ENCODE measurements at places on chromosomes 5 and 9.

- DNase-seq: no peak
Observed at GRCh38 chr5:58335518-58335917, 124.4 kb downstream of the PLK2 start.

DNA sequence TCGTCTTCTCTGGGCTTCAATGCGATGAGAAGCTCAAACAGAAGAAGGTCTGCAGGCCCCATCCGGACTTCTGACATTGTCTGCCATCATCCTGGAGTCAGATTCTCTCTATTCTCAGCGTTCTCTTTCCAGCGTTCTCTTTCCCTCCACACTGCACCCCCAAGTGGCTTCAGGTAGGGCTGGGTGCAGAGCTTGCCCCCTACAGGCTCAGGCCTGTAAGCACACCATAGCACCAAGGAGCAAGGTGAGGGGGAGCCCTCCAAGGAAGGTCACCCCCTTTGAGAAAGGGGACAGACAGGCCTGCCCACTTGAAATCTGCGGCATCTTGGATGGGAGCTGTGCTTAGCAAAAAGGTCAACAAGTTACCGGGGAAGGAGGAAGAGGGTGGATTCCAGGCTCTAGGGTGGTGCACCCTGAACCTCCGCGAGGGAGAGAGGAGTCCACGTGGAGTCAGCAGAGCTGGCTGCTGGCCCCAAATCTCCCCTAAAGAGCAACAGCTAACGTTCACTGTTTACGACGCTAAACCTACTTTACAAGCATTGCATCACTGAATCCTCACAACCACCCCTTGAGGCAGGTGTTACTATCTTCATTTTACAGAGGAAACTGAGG is 27.5 kb downstream of the GPX3 start:
- peak; percentile 30 for DNase-seq

DNA sequence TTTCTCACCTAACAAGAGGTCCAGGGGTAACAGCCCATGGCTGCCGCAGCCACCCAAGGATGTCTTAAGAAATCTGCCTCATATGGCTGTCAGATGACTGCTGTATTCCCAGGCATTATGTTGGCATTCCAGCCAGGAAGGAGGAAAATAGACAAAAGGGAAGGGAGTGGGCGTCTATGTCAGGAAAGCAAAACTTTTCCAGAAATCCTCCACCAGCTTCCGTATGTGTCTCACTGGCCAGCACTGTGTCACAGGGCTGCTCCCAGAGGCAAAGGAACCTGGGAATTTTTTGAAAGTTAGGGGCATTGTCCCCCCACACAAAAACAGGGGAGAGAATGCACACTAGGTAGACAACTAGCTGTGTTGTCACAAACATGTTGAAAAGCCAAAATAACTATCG is 7.3 kb downstream of the BHMT2 start:
- DNase-seq: no peak

DNA sequence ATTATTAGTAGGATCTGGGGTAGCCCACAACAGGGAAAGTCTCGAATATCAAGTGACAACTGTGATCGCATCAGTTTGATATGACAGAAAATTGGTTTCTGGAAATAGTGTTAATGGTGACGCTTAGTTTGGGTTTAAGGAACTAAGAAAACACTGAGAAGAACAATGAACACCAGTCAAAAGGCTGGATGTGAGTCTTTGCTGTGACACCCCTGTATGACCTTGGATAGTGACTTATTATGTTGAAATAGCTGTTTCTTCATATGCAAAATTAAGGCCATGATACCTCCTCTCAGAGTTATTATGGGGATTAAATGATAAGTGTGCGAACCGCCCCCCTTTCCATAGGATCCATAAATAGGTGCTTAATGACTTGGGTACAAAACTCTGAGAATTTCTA is 926 bp downstream of the DNAJC25 start:
- DNase-seq: no peak

DNA sequence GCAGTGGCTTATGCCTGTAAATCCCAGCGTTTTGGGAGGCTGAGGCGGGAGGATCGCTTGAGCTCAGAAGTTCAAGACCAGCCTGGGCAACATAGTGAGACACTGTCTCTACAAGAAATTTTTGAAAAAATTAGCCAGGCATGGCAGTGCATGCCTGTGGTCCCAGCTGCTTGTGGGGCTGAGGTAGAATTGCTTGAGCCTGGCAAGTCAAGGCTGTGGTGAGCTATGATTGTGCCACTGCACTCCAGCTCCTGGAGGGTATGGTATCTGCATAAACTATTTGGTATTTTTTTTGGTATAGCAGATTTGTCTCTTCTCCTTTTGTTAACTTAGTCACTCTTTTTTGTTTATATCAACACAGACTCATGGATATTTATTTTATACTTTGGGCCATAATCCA is 61.5 kb upstream of the TEX48 start:
- DNase-seq: no peak

DNA sequence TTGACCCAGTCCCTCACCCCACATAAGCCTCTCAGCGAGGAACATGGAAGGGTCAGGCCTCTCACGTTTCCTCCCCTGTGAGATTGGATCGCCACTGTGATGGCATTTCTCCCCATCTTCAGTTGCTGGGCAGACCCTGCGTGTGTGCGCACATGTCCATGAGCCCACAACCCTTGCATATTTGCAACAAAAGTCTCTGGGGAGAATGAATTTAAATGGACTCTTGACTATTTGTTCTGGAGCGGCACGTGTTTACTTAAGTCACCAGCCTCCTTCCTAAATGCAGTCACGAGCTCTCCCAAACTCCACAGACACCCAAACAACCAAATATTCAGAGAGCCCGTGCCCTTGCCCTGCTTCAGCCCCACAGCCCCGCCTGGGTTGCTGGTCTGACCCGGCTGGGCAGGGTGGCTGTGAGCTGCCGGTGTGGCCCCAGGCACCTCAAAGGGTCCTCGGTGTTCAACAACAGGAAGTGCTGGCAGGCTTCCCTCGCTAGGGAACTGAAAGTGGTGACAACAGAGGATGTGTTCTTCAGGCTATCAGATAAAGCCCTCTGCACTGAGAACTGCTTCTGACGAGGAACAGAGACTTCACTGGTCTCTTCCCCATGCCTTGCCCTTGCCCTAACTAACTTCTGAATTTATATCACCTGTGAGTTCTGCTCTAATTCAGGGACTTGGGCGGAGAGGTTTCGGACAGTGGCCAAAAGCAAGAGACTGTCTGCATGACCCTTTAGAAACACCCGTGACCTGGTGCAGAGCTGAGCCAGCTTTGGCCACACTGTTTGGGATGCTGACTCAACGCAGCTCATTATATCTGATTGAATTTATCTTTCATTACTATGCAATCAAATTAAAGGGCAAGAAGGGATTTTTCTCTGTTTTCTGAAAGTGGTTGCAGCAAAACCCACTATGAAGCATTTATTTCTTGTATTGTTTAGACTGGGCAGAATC is 19.2 kb upstream of the CD180 start:
- peak; percentile 41 for DNase-seq

- no peak for DNase-seq
Observed at GRCh38 chr5:172954751-172955159, 4.5 kb upstream of the RPL26L1 start.

GRCh38 chr9:4959031-4959430 is 26.0 kb upstream of the JAK2 start:
- DNase-seq: no peak

DNA sequence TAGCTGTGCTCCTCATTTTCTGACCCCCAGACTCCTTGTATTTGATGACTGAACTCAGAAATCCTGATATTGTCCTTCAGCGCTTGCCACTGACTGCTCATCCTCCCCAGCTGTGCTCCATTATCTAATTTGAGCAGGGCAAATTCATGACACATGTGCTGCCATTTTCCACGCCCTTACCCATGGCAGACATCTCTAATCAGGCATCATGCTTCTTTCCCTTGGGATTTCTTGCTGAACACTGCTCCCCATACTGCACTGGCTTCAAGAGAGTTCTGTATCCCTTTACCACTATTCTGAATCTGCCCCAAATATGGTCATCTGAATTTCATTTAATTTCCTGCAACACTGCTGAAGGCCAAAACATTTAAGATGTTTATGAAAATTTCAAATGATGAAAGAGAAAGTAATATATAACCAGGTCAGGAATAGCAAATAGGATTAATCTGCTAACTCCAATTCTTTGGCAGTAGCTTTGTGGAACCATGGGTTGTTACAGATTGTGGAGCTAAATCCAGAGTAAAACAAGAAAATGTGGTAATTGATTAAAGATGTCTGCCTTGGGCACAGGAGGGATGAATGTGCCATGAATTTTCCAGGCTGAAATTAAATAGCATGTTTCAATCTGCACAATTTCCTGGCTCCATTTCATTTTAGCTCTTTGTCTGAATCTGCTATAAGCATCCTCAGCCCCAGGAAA is 93.6 kb downstream of the CYFIP2 start:
- no peak for DNase-seq

DNA sequence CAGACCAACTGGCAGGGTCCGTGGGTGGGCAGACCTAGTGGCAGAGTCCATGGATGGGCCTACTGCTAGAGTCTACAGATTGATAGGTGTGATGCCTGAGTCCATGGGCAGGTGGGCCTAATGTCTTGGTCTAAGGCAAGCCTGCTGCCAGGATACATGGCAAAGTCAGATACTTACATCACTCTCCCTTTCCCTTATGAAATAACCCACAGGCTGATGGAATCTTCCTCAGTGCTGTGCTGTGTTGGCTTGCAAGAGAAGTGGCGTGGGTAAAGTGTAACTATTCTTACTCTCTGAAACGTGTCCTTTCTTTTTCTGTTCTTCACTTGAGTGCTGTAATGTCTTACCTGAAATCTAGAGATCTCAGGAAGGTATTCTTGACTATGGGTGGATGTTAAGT is 67.3 kb upstream of the ADRB2 start:
- no peak for DNase-seq

DNA sequence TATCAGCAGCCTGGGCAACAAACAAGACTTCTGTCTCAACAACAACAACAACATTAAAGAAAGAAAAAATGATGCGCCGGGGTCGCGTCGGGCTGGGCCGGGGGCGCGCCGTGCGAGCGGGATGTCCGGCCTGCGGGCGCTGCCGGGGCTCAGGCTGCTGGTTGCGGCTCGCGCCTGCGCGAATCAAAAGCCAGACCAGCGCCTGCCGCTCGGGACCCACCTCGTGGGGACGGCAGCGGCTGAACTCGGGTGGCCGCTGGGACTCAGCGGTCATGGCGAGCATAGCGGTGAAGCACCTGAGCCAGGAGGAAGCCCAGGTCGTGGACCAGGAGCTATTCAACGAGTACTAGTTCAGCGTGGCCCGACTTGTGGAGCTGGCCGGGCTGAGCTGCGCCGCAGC is 11.9 kb upstream of the NHP2 start:
- no peak for DNase-seq

- DNase-seq: no peak
Observed at GRCh38 chr5:171462928-171463861, 43.7 kb downstream of the FGF18 start.

DNA sequence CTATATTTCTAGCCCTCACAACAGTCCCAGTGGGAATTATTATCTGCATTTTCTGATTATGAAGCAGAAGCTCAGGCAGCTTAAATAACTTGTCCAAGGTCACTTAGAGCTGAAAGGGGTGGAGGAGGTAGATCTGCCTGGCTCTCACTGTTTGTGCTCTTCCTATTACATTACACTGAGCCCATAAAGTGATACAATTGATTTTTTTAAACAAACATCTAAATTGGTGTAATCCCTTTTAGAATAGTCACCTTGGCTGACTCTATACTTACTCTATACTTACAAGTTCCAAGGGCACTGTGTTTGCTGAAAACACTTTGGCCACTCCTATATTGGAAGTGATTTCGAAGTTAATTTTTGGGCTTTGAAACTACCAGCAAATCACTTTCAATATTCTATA is 144.7 kb downstream of the APBA1 start:
- no peak for DNase-seq

DNA sequence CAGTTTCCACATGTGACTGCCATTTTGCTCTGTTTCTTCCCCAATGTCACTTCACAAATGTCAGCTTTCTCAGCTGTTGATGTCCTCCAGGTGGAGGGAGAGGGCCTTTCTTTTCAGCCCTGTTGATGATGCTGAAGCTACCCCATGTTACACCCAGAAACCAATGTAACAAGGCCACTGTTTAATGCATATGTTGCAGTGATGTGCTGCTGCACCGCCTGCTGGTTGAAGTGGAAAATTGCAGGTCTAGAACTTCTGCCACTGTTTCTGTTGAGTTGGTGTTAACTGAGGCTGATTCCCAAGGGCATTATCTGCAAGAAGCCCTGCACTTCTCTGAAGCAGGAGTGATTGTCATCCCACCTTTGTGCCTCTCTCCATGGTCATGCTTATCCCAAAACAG is 428.4 kb downstream of the KDM4C start:
- DNase-seq: no peak

GRCh38 chr5:179619776-179620175 is 3.7 kb downstream of the HNRNPH1 start:
- DNase-seq: no peak

DNA sequence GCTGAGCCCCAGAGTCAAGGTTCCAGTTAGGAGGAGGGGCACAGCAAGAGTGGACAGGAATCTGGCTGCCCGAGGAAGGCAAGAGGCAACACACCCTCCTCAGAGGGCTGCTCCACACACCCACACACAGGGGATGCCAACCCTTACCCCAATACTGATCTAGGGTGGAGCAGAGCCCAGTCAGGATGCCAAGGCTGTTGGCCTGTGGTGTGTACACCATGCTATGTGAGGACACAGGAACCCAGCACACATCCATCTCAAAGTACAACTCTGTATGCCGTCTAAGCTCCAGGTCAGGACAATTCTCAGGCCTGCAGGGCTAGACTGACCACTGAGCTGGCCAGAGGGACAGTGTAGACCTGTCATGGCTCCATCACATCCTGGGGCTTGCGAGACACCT is 2.6 kb downstream of the SEPTIN8 start:
- DNase-seq: no peak

DNA sequence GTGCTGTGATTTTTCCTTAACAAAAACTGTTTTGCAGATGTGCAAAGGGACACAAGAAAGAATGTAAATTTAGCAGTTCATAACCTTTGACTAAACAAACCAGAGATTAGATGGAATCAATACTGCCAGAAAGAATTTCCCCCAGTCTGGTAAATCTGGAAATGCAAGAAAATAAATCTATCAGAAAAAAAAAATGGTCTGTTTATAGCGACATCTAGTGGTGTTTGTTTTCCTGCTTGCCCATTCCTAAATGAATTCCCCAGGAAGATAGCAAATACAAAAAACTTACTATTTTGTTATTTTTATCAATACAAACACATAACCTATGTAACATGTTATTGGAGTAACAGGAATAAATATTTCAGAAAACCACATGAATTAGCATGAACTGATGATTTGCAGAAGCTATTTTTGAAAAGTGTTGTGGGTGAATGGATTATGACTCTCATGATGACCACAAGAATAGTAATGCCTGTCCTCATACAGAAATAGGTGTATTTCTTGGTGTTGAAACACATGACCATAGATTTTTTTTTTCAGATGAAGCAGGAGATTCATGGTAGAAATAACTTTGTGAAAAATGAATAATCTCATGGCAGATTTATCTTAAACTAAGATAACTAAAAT is 1703.8 kb downstream of the MAT2B start:
- DNase-seq: no peak

Data from T-helper 2 cell (primary cell).